Naive thymus-derived CD4-positive, alpha-beta T cell (primary cell): ENCODE measurements at places on chromosomes 1 and 21. TPM values are rescaled to one million over a fixed set of nuclear protein-coding genes. Genes with fewer than 3 reads are reported as not detected.

The KLF17 gene
- not detected for total RNA-seq

The CTSK gene
- total RNA-seq = 3.7 and 3.9 TPM in 2 replicates

GRCh38 chr1:93740601-93741031 lies 59.0 kb upstream of the BCAR3 start:
- H3K27ac ChIP-seq = no peak overlapping the region
- DNase-seq = no peak
- no peaks in the 10 kb centered on the region for H3K4me1 ChIP-seq
- no peaks in the 10 kb centered on the region for H3K27me3 ChIP-seq
- H3K36me3 ChIP-seq = no peaks in the 10 kb centered on the region

The ARHGAP30 gene
- 220 TPM for total RNA-seq

DNA sequence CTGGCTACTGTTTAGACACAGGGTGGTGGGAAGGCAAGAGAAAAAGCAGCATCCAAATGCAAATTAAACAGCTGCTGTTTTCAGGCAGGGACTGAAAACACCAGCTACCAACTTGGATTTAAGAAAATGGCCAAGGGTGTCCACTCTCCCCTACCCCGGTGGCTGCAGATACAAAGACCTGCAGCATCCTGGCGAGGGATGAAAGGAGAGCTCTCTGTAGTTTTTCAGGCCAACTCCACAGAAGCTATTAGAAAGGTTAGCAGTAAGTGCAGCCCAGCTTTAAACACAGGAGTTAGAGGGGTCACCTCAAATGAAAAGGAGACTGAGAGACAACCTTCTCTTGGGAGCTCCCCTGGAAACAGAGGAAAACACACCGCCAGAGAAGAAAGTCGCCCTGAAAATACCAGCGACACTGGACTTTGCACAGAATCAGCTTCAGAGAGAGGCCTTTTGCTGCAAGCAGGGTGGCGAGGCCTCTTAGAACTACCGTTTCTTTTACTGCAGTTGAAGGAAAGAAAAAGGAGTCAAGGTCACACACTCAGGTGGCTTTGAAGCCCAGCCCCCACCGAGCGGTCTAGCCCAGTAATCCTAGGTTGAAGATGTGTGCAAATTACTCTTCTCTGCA lies 74.4 kb upstream of the TIAM1 start:
- H3K4me3 ChIP-seq = no peak overlapping the region
- no peak overlapping the region for H3K27ac ChIP-seq
- H3K4me1 ChIP-seq = no peaks in the 10 kb centered on the region
- no peaks in the 10 kb centered on the region for H3K27me3 ChIP-seq
- no peak for DNase-seq

The IL24 gene
- not detected for total RNA-seq

The MANEAL gene
- total RNA-seq = 0.66 TPM

DNA sequence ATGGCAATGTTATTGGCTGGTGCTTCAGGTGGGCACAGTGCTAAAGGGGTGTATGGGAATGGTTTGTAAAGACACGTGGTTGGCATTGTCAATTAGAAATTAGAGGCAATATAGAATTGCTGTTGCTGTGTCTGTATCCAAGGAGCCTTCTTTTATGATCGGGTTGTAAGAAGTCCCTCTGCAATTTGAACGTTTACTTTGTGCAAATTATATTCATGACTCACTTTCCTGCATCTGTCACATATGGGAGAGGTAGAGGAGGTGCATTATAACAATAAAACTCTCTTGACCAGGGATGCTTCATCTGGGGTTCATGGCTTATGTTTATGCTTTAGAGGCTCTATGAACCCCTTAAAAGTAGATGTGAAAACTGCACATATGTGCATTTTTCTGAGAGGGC lies 130.4 kb upstream of the DNAH14 start:
- no peak overlapping the region for H3K27ac ChIP-seq
- H3K4me3 ChIP-seq = no peak overlapping the region
- no peaks in the 10 kb centered on the region for H3K27me3 ChIP-seq
- H3K36me3 ChIP-seq = no peaks in the 10 kb centered on the region
